ENCODE measurements at places on chromosomes 13 and 19.
A peak's percentile ranks its signal among the peaks of the same experiment; 100 is the strongest.

DNA sequence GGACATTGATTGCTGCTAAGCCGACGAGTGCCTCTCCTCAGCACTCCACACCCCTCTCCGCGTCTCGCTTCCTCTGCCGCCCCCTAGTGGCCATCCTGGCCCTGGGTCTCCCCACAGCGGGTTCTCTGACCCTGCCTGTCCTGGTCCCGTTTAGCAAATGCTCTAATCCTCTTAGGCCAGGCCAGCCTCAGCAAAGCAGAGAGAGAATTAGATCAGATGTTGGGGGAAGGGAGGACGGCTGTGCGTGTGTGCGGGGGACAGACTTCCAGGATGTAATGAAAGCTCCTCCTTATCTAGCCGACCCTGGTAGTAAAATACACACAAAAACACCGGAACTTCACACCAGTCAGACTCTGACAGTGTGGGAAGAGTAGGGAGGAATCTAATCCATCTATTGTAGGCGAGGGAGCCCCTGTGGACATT is 4.5 kb downstream of the TPRX2 start:
- DNase-seq: peak; percentile 39

- no peak for DNase-seq
These were observed 1424.1 kb downstream of the SLITRK1 start for GRCh38 chr13:82458169-82458568.

DNA sequence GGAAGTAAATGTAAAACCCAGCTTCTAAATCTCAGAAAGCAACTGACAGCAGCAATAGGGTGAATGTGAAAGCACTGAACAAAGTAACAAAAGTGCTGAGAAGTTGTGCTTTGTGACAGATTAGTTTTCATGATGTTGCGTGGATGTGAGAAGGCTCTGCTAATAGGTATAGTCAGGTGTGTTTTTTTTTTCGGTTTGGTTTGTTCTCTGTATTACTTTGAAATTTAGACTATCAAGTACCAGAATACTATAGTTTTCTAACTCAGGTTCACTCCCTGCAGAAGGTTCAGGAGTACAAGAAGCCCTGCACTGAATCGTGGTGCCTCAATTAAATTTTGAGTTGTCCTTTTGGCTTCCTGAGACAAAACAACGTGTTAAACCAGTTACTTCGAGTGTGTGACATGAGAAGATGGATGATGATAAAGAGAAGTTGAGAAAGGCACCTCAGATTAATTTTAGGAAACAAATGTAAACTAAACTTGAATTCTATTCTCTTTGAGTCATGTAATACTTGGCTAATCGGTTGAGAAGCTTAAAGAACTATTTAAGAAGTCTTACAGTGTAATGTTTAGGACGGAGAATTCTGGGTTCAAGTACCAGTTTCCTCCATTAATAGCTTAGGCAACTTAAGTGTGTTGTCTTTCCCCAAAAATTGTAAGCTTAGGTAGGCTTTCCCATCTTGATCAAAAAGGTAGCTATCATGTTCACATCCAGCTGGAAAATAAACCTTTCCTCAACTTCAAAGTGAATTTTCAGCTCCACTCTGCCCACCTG is 10.3 kb downstream of the MIR17HG start:
- no peak for DNase-seq

DNA sequence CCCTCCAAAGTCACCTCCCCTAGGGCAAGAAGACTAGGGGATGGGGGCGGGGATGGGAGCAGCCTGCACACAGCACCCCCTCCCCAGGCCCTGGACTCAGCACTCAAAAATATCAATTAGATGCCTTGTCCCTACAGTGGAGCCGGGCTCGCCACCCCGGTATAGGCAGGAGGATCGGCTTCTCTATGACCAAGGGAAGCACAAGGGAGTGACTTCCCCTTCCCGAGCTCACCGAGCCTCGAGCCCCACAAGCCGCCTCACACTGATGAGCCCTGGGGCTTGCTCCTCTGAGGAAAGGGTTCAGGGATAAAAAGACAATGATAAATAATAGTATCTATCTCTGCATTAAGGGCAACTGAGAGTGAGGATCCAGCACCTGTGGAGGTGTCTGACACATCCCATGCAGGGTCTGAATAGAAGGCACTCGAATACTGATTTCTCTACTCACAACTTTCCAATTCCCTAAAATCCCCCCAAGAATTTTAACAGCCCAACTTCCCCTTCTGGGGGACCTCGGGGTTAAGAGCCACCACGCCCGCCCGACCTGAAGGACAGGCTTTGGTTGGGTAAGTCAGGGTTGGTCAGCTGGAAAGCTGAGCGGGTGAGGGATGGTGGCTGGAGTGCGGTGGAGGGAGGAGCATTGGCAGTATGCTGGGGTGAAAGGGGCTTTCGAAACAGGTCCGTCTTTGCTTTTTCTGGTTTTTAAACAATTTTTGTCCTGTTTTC is 51.3 kb downstream of the STK24 start:
- DNase-seq: no peak

DNA sequence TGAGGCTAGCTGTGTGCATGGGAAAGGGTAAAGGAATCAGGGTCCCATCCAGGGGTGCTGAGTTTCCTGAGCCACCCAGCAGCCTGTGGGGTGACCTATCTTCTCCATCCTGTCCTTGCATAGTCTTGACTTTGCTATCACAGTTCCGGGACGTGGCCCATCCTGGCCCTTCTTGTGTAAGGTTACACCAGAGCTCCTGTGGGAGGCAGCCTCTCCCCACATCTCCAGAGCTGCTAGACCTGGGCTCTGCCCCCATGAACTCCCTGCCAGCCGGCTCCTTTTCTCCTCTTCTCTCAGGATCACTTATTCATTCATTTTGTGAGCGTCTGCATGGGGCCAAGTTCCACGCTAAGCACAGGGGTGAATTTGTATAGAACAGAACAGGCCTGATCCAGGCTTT is 238.9 kb downstream of the TSHZ3 start:
- DNase-seq: no peak

DNA sequence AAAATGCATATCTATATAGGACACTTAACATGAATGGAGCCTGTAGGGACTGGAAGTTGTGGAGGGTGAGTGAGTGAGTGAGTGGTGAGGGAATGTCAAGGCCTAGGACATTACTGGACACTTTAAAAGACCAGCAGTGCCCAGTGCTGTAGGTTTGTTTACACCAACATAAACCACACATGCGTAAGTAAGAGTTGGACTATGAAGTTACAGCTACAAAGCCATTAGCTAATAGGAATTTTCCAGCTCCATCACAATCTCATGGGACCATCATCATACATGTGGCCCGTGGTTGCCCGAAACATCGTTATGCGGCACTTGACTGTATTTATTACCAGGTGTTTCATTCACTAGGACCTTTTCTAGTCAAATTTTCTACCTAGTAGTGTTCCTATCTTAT is 49.2 kb downstream of the LATS2 start:
- DNase-seq: no peak

GRCh38 chr19:49229416-49229815 is 71.8 kb downstream of the TRPM4 start:
- no peak for DNase-seq

DNA sequence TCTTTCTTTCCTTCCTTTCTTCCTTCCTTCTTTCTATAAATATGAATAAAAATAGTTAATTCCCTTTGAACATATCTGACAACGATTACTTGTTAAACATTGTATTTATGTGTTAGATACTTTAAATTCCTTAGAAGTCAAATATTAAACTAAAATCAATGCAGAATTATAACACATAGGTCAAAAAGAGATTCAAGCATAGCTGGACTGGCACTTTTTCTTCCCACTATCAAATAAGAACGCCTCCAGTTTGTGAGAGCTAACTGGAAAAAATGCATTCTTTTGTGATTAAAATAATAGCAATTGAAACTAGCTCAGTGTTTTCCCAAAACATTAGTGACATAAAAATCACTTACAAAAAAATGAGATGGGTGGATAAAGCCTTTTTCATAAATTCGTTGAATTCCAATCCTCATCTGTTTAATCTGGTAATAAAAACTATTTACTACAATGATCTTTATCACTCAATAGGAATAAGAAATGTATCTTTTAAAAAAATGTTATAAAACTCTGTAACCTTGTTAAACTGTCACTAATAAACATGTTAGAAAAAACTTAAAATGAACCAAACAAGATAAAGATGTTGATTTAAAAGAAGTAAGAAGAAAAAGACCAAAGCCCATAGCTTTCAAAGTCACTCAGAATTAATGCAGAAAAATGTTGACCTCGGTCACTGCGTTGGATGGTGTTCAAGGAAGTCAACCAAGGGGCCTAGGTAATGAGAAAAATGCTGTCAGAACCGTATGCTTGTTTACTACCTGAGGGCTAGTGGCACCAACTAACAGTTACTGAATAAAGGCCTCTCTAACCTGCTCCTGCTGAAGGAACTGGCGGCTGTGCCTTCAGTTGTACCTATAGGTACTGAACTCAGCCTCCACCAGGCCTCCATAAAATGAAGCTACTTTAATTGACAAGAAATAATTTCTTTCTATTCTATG is 1039.5 kb upstream of the SLC10A2 start:
- no peak for DNase-seq

GRCh38 chr19:57566396-57567265 is 7.0 kb upstream of the ZNF550 start:
- DNase-seq: no peak
